ENCODE measurements at places on chromosomes 5 and 9. TPM values are rescaled to one million over a fixed set of nuclear protein-coding genes. Genes with fewer than 3 reads are reported as not detected.
A peak's percentile ranks its signal among the peaks of the same experiment; 100 is the strongest.

Gene TAF11L10
- total RNA-seq: not detected

Gene TLX3
- not detected for total RNA-seq

Gene CAVIN4
- total RNA-seq: 6.0 TPM

Gene ACOT12
- total RNA-seq: not detected

Gene WASHC1
- total RNA-seq: 11.4 TPM

Gene KCNV2
- not detected for total RNA-seq

Gene PCDHA11
- 5.8 TPM for total RNA-seq

Gene SH3GL2
- not detected for total RNA-seq

Gene OR1Q1
- total RNA-seq: not detected

Gene WDR31
- total RNA-seq: 1.6 TPM

Gene LCN2
- total RNA-seq: not detected

Gene FAM153A
- total RNA-seq: not detected

Gene CYSRT1
- total RNA-seq: 1.3 TPM

Gene PCAT7
- total RNA-seq: 5.2 TPM

GRCh38 chr9:127977009-127977883, 3.5 kb downstream of the EEIG1 start:
- no peak for DNase-seq

- DNase-seq: no peak
Measured at GRCh38 chr5:177487975-177488374, 9.4 kb downstream of the PDLIM7 start.

GRCh38 chr9:112551641-112552040, 65.0 kb downstream of the KIAA1958 start:
- no peak for DNase-seq

GRCh38 chr9:19473605-19474004, 64.8 kb downstream of the ACER2 start:
- no peak for DNase-seq

- DNase-seq: no peak
Measured at GRCh38 chr9:113131689-113132151, 19.1 kb upstream of the SLC31A2 start.

GRCh38 chr9:97565262-97565661, 63.8 kb downstream of the TMOD1 start:
- DNase-seq: no peak

DNA sequence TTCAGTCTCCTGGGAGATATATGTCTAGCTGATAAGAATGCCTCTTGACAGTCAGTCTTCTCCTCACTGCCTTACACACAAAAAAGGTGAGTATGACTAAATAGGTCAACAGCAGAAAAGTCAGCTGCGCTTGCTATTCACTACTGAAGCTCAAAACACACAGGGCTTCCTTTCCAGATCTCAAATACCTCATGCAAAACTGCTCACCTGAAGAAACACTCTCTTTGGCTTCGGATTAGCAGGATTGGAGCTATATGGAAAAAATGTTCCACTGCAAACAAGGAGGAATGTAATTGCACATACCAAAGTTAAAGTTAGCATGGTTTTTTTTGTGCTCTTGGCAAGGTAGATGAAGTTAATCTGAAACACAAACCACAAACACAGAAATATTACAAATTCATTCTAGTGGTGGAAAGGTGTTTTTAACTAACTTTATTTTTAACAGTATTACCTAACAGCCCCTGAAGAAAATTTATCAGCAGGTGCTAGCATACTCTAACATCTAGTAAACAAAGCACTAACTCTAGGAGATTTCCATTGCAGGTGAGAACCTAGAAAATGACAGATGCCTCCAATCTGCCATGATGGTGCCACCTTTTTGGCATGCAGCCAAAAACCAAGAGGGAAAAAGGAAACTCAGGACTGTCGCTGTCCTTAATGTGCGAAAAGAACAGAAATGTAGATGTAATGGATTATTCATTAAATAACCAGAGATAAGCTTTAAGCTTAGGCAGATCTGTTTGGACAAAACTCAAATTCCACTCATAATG, 31.8 kb downstream of the ERMP1 start:
- DNase-seq: peak; percentile 49

- DNase-seq: no peak
Measured at GRCh38 chr5:150068472-150068871, 17.9 kb downstream of the CSF1R start.

- peak; percentile 53 for DNase-seq
Measured at GRCh38 chr5:14187660-14188059, 44.5 kb downstream of the TRIO start.

DNA sequence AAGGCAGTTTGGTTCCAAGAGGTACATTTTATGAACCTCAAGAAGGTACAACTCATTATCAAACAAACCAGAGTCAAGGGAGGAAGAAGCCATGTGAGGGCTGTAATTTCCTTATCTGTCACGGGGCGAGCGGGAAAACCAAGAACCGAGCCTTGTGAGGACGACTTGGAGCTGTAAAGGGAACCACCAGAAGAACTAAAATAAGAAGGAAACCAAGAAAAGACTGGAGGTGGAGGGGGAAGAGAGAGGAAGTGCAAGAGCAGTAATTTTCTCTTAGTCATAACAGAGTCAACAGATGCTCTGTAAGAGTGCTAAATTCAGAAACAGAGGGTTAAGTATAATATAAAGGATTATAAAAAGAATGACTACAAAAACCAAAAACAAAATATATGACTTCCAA, 127.1 kb downstream of the DIRAS2 start:
- no peak for DNase-seq

GRCh38 chr9:107971241-107971640, 481.7 kb upstream of the KLF4 start:
- no peak for DNase-seq

DNA sequence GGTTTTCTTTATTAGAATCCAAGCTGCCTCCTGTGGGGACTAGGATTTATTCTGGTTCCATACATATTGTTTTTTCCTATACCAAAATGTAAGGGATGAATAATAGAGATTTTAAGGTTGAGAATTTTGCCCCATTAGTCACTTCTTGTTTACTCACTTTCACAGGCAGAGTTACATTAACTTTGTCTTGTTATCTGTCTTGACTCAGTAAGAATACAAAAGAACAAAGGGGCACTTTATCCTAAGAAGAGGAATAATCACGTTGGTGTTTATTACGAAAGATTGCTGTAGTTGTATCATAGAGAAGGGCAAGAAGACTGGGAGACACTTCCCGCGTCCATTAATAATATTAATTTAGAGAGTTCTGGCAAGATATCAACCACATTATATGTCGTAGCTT, 599.7 kb upstream of the FTMT start:
- DNase-seq: peak; percentile 39

- no peak for DNase-seq
Measured at GRCh38 chr5:142364251-142365145, 39.7 kb upstream of the SPRY4 start.

- no peak for DNase-seq
Measured at GRCh38 chr9:115593587-115594091, 475.7 kb upstream of the TNC start.

- peak; percentile 95 for DNase-seq
Measured at GRCh38 chr9:115121181-115121580, 3.2 kb upstream of the TNC start.

GRCh38 chr5:123582550-123583285, 70.7 kb downstream of the CSNK1G3 start:
- DNase-seq: no peak

DNA sequence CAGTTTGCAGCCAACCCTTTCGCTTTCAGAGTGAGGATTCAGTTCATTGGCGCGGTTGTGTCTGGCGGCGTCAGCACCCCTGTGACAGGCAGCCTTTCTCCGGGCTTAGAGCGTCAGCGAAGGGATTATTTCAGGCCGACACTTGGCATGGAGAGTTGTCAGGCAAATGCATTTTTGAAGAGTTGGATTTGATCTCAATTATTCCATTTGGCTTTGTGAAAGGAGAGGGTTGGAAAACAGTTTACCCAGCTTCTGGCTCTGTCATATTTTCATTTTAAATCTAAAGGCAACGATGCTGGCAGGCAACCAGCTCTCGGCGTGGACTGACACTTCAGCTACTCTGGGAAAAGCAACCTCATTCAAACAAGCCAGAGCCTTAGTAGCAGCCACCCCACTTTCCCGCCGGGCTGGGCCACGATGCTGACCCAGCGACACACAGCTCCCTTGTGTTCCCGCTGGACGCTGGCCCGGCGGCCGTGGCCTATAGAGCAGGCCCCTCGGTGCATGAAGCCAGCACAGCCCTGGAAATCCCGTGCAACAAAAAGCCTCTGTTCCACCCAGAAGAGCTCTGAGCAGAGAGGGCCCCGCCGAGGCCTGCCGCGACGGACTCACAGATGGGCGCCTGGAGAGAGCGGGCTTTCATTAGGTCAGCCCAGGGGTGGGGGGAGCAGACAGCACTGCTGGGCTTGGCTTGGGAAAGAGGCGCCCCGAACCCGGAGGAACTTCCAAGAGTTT, 28.9 kb upstream of the LPCAT1 start:
- peak; percentile 17 for DNase-seq

DNA sequence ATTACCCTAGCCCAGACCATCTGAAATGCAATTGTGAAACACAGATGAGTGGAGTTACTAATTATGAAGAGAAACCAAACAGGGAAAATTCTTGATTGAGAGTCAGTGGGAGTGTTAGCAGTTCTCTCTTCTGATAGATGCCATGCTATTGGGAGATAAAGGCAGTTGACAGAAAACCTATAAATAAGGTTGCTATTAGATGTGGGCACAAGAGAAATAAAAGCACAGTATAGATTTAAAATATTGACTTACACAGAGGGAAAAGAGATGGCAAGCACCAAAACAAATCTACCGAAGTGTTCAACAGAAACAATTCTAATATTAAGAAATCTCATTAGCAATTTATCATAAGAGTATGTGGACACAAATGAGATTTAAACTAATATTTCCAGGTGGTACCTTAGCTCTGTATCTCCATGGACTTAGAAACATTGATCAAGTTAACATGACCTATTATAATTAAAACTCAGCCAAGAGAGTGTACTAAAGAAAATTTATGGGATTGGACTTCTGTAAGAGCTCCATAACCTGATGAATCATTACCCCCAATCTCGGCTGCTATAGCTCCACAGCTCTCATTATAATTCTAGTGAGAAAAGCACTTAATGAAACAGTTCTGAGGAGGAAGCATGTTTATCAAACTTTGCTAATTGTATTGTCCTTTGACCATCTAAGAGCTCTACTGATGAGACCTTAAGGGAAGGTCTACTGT, 665.0 kb upstream of the RIOK2 start:
- no peak for DNase-seq

Measured in astrocyte (in vitro differentiated cells and primary cell).